ENCODE measurements at places on chromosomes 6 and 20.

DNA sequence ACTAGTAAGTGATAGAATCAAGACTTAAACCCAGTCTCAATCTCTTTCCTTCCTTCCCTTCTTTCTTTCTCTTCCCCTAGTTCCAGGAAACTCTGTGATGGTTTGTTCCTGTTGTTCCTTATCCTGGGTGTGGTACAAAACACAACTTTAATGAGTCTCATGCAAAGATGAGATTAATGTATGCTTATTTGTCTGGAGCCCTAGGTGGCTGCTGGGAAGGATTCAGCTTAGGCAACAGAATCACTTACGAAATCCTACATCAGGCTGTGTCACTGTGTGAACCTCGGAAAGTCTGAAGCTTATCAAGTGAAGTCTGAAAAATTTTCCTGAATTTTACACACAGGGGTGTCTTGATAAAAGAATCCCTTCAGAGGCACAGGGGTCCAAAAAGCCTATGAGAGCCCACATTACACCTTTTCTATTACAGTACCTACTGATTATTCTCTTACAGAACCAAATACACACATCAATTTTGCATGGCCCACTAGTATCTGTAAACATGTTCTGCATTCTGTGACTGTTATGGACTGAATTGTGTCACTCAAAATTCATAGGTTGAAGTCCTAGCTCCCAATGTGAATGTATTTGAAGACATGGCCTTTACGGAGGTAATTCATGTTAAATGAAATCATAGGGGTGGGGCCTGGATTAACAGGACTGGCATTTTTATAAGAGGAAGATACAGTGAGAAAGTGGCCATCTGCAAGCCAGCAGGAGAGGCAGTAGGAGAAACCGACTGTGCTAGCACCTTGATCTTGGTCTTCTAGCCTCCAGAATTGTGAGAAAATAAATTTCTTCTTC is 144.7 kb downstream of the MYB start:
- DNase-seq: no peak

- no peak for DNase-seq
Measured at GRCh38 chr6:129385117-129385516, 324.9 kb downstream of the ARHGAP18 start.

GRCh38 chr20:37314099-37314498 is 24.6 kb downstream of the MANBAL start:
- DNase-seq: no peak

DNA sequence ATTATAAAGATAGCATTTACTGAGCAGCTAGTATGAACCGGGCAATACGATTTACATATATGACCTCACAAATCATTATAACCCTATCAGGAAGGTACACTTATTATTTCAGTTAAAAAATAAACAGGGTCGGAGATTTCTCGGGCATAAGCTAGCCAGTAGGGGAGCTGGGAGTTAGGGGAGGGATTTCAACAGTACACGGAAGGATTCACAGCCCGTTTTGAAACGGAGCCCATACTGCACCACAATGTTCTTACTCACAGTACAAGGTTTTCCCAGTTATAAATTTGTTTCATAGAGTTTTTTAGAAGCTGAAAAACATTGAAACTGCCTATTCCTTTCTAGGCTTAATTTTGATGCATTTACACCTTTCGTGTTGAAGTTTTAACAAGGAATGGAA is 607.1 kb downstream of the HDGFL1 start:
- DNase-seq: no peak

- no peak for DNase-seq
Measured at GRCh38 chr6:34658605-34659265, 37.8 kb downstream of the ILRUN start.

- peak; percentile 37 for DNase-seq
Measured at GRCh38 chr6:108562503-108562993, 1.8 kb downstream of the FOXO3 start.

GRCh38 chr6:54578261-54578660 is 268.3 kb upstream of the FAM83B start:
- no peak for DNase-seq

GRCh38 chr6:157280157-157280556 is 43.2 kb downstream of the TMEM242 start:
- no peak for DNase-seq
